Pons (tissue), 1 donor: ENCODE measurements at places on chromosomes 16 and 17.

- no peak for DNase-seq
Observed at GRCh38 chr17:81151278-81151677, 14.0 kb upstream of the PVALEF start.

- DNase-seq = no peak
Observed at GRCh38 chr17:27667656-27668487, 36.9 kb downstream of the LGALS9 start.

- DNase-seq = no peak
Observed at GRCh38 chr16:27572711-27573110, 22.8 kb downstream of the KATNIP start.

- no peak for DNase-seq
Observed at GRCh38 chr17:41478237-41478636, 2.7 kb downstream of the KRT35 start.

DNA sequence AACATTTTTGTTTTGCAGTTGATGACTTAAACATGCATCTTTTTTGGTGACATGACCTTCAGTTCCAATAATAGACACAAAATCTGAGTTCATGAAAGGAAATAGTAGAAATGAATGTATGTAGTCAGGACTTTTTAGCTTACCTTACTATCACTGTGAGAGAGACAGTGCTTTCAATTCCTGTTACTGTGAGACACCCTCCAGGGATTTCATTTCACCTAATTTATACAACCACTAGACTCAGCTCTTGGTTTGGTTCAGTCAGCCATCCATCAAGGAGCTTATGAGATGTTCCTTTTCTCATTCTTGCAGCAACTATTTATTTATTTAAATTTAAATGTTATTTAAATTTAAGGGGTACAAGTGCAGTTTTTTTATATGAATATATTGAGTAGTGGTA lies 77.9 kb downstream of the MAP2K4 start:
- no peak for DNase-seq

DNA sequence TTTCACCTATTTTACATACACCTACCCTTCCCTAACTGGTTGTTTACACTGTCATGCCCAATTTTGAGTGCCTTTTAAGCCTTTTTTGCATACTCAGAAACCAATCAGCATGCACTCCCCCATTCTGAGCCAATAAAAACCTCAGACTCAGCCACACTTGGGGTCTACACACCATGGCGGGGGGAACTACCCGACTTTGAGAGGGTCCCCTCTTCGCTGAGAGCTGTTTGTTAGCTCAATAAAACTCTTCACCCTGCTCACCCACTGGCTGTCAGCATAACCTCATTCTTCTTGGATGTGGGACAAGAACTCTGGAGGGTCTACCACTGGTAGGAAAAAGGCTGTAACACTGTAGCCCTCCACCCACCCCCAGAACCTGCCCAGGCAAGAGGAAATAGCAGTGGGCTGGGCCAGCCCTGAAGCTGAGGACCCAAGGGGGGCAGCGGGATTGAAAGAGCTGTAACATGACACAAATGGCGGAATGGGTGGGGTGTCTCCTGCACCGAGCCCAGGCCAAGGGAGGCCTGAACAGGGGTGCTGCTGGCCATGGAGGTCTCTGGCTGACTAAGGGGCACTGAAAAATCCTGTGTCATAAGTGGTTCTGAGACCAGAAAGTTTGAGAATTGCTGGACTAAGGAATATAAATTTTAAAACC lies 3.0 kb upstream of the FLYWCH2 start:
- no peak for DNase-seq

- no peak for DNase-seq
Observed at GRCh38 chr16:77745972-77746371, 23.7 kb downstream of the NUDT7 start.

DNA sequence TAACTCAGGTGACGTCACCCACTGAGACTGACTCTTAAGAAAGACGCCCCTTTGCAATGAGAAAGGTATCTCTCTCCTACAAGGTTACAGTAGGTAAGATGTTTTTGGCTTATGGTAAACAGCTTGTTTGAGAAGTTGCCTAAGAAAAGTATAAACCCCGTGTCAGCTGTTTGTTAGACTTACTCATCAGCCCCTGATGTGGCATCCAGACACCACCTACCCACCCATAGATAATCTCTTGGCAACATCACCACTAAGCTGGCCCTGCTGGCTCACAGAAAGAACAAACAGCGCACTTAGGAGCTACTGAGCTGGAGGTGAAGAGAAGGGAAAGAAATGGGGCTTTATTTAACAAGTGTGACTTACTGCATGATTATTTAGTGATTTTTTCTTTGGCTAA lies 121.0 kb downstream of the PARN start:
- DNase-seq = no peak

DNA sequence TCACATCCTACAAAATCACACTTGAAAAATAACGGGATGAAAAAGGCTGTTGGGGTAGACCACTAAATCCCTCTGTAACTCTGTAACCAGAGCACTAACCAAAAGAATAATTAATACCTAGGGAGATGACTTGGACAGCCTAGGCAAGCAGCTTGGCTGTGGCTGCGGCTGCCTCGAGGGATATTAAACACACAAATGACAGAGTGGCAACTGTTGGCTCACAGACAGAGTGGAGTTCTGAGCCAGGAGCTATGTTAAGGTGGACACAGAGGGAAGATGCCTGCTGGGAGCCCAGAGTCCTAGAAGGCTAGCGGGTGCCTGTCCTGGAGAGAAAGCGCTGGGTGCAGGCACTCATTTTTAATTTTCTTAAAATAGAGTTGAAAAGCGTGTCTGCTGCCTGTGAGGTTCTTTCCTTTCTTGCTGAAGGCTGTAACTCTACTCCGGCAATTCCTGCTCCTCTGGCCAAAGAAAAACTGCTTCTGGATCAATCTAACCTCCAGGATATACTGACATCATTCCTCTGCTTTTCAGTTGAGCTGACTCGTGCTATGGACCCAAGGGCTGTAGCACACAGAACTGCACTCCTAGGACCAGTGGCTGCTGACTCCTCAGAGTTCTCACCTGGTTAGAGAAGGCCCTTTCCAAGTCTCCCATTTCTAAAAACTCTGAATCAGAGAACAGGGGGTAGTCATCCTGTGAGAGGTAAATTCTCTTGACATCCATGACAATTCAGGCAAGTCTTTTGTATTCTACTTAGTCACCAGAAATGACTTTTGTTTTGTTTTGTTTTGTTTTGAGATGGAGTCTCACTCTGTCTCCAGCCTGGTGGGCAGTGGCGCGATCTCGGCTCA lies 147.9 kb downstream of the STX8 start:
- DNase-seq = no peak

DNA sequence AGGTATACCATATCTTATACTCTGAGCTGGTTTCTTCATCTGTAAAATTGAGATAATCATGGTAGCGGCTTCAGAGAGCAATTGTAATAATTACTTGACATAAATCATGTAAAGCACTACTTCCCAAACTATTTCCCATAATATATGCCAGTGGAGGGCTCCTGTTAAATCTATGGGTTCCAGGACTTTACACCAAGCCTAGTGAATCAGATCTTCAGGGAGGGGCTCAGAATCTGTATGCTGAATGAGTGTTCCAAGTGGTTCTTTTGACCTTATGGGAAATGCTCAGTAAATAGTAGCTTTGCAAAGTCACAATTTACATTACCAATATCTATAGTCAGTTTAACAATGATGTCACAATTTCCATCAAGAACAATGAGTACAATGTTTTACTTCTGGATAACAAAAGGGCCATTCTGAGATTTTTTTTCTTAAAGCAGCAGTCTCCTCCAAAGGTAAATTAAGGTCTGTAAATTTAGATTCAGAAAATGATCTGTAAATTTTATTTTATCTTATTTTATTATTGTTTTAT lies 50.9 kb upstream of the NLK start:
- peak; percentile 69 for DNase-seq

- DNase-seq = no peak
Observed at GRCh38 chr17:78362671-78363070, 2.8 kb upstream of the SOCS3 start.

- DNase-seq = no peak
Observed at GRCh38 chr17:43958748-43959352, 5.1 kb upstream of the PYY start.

GRCh38 chr16:84648595-84649510 lies 542 bp downstream of the KLHL36 start:
- no peak for DNase-seq

GRCh38 chr17:74445158-74445557 lies 13.3 kb downstream of the GPRC5C start:
- no peak for DNase-seq

GRCh38 chr17:6421700-6422604 lies 13.0 kb downstream of the AIPL1 start:
- DNase-seq = peak; percentile 80

GRCh38 chr16:66131156-66131807 lies 235.2 kb upstream of the CDH5 start:
- no peak for DNase-seq

GRCh38 chr17:65485388-65486299 lies 75.8 kb downstream of the AXIN2 start:
- peak; percentile 7 for DNase-seq
